ENCODE measurements at places on chromosomes 6 and 20.

GRCh38 chr20:2742934-2743559 lies 50.5 kb downstream of the EBF4 start:
- DNase-seq, result no peak

GRCh38 chr6:108421366-108421765 lies 126.5 kb downstream of the AFG1L start:
- no peak for DNase-seq

GRCh38 chr6:127893541-127893940 lies 7.3 kb downstream of the THEMIS start:
- DNase-seq, result no peak

DNA sequence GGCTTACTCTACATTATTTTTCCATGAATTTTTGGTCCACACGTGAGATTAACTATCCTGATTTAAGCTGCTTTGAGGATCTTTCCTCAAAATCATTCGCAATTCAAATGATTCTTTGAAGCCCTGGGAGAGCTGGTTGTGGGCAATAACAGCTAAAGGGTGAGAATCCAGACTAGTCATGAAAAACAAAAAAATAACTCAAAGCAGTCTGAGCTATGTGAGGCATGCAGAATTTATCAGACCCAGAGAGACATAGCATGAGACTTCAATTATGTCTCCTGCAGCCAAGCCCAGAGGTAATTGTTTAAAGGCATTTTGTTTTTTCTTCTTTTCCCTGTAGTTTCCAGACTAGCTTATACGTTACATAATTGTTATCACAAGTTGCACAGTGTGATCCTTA lies 517.3 kb upstream of the PTCHD4 start:
- DNase-seq, result no peak

DNA sequence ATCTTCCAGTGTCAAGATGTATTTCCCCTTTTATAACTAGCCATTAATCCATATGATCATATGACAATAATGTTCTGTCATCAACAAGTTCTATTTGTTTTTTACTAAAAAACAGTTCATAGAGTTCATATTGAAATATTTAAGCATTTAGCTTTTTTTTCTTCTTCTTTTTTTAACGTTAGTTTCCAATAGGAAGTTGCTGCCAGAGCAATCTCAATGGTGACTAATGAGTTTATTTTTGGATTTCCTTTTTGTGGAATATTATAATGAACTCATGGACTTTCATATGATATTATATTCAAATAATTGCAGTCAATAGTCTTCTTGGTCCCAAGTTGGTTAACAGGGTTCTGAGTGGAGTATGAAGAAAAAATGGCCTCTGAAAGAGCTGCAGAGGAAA lies 343.3 kb downstream of the BCKDHB start:
- no peak for DNase-seq

GRCh38 chr20:61940491-61940890 lies 125.2 kb downstream of the TAF4 start:
- no peak for DNase-seq

- DNase-seq, result no peak
These were observed 4.1 kb upstream of the TFAP2C start for GRCh38 chr20:56624786-56625681.

DNA sequence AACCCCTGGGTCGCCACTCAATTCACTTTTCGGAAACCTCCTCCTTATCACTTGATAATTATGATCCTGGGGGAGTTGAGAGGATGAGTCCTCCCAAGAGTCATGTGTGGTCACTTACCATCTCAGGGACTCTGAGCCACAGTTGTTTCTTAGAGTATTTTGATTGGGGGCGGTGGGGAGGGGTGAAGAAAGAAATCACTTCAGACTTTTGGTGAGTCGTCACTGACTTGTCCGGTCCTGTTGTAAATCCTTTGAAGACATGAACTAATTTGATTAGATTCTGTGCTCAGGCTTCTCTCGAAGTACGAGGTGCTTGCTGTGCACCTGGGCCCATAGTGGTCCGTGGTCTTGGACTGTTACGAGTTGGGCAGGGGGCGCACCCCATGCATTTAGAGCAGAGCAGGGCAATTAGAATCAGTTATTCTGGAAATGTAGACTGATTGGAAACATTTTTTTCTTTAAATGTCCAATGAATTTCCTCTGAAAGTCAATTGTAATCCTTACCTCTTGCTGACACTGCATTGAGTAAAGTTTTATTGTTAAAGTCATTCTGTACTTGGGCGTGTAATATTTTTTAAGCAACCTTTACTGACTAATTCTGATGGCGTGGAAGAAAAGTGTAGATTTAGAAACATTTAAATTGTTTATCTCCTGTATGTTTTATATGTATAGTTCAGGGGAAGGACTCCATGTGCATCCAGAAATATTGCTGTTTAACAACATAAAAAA lies 173.4 kb downstream of the SLC16A10 start:
- DNase-seq, result no peak

- DNase-seq, result no peak
These were observed 45.1 kb downstream of the FNDC1 start for GRCh38 chr6:159214281-159214680.

GRCh38 chr6:141152951-141153350 lies 979.8 kb upstream of the GJE1 start:
- DNase-seq, result no peak

All from esophagus squamous epithelium (tissue), 5 donors.